Renal cortex interstitium (tissue), 15 donors: ENCODE measurements at places on chromosomes 13 and 19.

DNA sequence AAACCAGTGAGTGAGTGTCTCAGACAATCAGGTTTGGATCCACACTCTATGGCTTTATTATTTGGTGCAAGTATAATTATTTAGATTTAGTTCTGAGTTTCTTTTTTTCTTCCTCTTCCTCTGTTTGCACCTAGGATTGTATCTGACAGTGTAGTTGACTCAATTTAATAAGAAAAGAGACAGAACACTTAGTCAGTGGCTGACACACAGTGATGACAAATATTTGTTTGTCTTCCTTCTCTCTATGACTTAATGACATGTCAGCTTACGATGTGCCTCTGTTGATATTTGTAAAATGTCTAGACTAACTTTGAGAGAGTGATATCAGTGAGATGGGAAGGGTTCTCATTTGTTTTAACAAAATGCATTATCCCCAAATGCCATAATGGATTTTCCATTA lies 129.5 kb upstream of the SLC10A2 start:
- no peak for DNase-seq

- DNase-seq, result no peak
These were observed 34.0 kb upstream of the HOMER3 start for GRCh38 chr19:18975011-18975410.

- DNase-seq, result no peak
These were observed 65.6 kb downstream of the IER2 start for GRCh38 chr19:13215572-13216380.

GRCh38 chr13:102558029-102558428 lies 38.8 kb upstream of the TPP2 start:
- no peak for DNase-seq

DNA sequence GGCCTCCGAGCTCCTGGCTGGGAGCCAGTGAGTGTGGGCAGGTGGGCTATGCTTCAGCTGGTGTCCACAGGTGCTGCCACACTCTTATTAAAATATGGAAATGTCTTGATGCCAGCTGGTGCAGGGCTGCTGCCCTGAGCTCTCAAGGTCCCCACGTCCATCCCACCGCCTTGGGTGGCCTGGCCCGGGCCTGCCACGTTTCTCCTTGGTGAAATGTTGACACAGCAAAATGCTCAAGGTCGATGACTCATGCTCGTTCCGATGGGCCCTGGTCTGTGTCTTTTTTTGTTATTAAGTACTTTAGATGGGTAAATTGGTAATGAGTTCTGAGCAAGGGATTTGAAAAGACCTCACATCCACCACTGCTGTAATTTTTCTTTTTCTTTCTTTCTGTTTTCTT lies 524.7 kb downstream of the MYO16 start:
- DNase-seq, result no peak

DNA sequence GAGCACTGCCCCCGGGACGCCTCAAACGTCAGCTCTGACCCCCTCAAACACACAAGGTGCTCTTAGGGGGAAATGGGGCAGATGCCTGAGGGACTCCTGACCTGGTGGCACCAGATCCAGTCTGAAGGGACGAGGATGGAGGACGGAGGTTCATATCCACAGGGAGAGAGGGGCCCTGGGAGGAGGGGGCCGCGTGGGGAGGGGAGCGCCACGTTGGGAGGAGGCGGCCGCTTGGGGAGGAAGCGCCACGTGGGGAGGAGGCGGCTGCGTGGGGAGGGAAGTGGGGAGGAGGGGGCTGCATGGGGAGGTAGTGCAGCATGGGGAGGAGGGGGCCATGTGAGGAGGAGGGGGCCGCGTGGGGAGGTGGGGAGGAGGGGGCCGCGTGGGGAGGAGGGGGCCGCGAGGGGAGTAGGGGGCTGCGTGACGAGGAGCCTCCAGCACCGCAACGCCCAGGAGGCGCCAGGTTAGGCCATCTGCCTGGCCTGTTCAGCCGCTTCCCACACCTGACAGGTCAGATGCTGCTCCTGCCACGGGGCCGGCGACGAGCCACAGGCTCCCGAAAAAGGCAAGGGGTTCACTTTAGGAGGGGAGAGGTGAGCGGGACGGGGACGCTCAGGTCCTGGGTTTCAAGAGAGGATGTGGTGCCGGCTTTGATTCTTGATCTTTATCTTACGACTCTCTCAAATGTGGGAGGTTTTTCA lies 36.7 kb upstream of the C13orf46 start:
- DNase-seq, result no peak

DNA sequence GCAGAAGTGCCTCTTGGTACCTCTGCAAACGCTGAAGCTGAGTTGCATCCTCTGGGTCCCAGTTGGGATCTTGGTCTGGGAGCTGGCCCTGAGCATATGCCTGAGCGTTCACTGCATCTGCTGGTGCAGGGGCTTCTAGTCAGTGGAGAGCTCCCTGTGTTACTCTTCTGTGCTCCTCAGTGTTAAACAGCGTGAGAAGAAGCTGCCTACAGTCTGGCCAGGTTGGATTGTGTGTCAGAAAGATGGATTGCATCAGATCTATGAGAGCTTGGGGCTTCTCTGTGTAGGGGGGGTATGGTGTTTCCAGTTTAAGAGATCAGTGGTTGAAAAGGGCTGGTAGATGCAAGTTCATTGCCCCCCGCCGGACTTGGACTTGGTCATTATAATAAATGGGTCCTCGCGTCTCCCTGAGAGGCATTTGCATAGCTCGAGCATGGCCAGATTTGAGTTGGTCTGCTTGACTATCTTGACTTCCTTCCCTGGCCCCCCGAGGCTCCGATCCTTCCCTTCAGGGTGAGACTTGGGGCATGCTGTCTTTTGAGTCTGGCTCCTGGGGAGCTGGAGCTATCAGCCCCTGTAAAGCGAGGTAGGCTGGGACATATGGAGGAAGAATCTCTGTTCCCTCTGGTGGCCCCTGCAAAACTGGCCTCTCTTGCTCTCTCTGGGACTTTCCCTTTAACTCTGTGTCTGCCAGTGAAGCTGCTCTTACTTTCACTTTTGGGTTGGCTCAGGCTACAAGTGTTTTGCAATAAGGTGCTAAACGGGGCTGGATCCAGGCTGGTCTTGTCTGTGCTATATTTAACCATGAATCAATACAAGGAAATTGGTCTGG lies 52.9 kb downstream of the OR10H4 start:
- DNase-seq, result peak; percentile 16

GRCh38 chr13:66703597-66703996 lies 526.5 kb downstream of the PCDH9 start:
- DNase-seq, result no peak

DNA sequence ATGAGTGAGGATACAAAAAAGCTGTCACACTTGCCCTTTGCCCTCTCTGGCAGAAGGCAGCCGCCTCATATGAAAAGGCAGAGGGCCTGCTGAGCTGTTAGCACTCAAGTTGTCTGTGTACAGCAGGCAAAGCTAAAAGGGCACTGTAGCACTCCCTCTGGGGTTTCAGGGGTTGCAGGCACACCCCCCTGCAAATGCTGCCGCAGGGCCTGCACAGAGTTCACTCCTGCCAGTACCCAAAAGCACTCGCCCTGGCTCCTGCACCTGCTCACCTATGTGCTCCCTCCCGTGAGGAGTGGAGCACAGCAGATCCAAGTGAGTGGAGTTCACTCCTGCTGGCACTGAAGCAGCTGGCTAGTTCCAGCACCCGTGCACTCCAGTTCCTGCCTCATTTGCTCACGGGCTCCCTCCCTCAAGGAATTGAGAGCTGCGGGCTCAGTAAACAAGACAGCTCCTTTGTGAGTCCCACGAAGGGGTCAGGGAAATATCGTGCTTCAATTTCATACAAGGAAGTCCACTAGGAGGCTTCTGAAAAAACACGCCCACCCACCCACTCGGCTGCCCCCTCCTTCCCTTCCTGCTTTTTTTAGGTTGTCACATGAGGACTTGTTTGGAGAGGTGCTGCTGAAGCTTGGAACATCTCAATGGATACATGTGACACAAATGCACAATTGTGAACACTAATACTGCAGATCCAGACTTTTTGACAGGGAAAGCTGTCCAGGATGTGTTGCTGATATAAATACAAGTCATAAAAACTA lies 9.9 kb upstream of the RCBTB2 start:
- DNase-seq, result no peak

- no peak for DNase-seq
These were observed 128.2 kb downstream of the TBC1D4 start for GRCh38 chr13:75353781-75354193.

DNA sequence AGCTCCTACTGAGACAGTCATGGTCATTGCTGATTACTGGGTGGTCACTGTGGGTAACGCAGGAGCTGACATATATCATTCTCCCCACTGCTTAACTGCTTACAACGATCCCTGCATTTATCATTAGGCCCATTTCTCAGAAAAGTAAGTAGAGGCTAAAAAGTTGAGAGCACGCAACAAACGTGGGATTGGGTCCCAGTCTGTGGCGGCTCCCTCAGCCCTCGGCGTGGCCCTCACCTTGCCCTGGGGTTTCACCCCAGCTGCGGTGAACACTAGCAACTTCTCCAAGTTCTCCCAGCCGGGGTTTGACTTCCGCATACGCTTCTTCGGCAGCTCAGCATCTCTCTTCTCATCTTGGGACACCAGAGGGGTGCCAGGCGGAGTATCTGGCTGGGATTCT lies 2.5 kb downstream of the PNKP start:
- DNase-seq, result no peak

- peak; percentile 19 for DNase-seq
These were observed 11.9 kb upstream of the C13orf42 start for GRCh38 chr13:51122868-51123566.
